Fibroblast of skin of right biceps (primary cell): ENCODE measurements at places on chromosomes 1 and 21.

DNA sequence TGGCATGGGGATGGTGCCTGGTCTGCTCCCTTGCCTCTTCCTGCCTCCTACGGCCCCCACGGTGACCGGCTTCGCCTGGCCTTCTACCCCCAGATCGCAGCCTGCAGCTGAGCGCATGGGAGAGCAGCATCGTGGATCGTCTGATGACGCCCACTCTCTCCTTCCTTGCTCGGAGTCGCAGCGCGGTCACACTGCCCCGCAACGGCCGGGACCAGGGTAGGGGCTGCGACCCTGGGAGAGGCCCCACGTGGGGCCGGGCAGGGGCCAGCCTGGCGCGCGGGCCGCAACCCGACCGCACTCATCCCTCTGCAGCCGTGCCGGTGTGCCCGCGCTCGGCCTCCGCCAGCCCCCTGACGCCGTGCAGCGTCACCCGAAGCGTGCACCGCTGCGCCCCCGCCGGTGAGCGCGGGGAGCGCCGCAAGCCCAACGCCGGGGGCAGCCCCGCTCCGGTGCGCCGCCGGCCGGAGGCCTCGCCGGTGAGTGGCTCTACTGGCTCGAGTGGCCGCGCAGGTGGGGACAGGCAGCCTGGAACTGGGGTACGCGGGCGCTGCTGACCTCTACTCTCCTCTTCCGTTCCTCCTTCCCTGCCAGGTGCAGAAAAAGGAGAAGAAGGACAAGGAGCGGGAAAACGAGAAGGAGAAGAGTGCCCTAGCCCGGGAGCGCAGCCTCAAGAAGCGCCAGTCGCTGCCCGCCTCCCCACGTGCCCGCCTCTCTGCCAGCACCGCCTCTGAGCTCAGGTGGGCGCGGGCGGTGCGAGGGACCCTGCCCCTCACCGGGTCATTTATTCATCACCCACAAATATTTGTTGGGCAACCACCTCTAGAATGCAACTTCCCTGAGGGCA, 20.4 kb downstream of the MAP7D1 start:
- DNase-seq, result no peak

GRCh38 chr1:31663622-31664452, 19.2 kb upstream of the PEF1 start:
- DNase-seq, result peak; percentile 38

DNA sequence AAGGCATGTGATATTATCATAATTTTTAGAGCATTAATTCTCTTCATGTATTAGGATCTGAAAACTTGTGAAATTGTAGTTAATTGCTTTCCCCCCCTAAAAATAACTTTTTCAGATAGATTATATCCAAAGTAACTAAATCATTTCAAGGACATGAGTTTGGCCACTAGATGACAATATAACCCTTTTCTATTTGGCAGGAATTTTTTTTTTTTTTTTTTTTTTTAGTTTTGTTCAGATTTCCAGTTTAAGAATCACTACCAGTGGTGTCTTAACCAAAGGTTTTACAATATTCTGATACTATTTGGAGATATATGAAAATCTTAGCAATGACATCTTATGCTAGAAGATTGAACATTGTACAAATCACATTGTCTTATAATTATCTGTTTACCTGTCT, 370.8 kb downstream of the AMY1C start:
- no peak for DNase-seq

DNA sequence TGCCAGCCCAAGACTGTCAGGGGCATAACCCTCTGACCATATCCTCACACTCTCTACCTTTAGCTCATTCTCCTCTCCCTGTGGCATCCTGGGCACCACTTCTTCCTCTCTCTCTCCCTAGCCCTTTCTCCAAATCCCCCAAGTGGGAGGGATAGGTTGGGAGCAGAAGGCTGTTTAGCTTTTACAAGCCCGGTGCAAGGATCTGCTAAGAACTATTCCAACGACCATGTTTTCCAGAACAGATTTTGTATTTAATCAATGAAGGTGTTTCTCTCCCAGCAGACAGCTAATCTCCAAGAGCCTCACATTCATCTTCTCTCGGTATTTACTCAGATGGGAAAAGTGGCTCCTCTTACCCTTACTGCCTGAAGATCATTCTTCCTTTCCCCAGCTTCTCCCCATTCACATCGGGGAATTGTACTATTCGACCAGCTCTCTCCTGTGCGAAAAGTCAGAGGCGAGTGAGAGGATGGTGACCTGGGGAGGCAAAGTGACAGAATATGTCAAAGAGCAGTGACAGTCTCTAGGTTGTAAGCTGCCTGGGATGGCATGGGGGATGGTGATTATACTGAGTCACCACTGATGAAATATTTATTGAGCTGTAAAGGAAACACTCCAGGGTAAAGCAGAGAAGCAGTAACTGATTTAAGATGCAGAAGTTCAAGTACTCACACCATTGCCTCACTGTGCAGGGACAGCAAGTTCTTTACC, 47.0 kb upstream of the RBM15 start:
- peak; percentile 60 for DNase-seq

DNA sequence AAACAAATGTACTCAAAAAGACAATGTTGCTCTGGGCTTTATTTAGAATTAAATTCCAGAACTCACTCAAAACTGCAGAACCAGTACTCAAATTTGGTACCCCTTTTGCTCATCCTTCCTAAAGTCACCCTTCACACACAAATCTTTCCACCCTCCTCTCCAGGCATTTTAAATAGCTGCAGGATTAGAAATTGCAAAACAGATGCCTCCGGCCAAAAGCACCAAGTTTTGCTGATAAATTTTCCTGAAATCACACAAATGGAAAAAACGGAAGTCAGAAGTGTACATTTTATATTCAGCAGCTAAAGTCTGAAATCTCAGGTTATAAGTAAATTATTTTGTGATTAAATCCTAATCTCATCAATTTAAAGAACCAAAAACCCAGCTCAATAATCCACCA, 147.0 kb downstream of the NRIP1 start:
- no peak for DNase-seq

- no peak for DNase-seq
Measured at GRCh38 chr1:1922956-1923833, 4.1 kb upstream of the TMEM52 start.

GRCh38 chr1:166159656-166160055, 7.1 kb downstream of the FAM78B start:
- no peak for DNase-seq

DNA sequence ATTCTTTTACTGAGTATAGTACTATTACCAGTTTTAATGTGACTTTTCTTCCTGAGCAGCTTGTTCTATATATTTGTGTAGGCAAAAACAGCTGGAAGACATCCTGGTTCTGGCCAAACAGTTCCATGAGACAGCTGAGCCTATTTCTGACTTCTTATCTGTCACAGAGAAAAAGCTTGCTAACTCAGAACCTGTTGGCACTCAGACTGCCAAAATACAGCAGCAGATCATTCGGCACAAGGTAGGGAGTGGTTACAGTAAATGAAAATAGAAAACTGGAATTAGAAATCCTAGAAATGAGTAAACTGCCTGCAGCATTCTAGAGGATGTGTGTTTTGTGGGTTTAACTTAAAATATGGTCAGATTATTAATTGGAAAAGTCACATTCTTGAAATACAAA, 64.1 kb upstream of the BMP8A start:
- no peak for DNase-seq

- DNase-seq, result no peak
Measured at GRCh38 chr1:48807554-48808260, 31.0 kb upstream of the BEND5 start.

- no peak for DNase-seq
Measured at GRCh38 chr1:184806296-184806721, 51.7 kb upstream of the EDEM3 start.

- no peak for DNase-seq
Measured at GRCh38 chr1:29342351-29342750, 106.0 kb downstream of the PTPRU start.

DNA sequence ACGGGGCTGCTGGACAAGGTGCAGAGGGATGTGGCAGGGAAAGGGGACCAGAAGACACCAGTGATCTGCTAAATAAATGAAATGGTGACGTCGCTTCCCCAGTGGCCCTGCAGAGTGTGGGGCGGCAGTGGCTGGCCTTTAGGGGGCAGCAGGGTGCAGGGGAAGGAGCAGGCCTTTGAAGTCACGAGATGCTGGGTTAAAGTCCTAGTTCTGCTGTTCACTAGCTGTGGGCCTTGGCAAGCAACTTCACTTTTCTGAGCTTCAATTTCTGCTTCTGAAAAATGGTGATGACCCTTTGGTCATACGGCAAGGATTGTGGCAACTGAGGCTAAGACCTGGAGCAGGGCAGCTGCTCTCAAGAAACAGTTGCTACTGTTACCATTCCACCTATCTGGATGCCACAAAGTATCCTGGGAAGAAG, 9.2 kb upstream of the GALE start:
- peak; percentile 63 for DNase-seq

DNA sequence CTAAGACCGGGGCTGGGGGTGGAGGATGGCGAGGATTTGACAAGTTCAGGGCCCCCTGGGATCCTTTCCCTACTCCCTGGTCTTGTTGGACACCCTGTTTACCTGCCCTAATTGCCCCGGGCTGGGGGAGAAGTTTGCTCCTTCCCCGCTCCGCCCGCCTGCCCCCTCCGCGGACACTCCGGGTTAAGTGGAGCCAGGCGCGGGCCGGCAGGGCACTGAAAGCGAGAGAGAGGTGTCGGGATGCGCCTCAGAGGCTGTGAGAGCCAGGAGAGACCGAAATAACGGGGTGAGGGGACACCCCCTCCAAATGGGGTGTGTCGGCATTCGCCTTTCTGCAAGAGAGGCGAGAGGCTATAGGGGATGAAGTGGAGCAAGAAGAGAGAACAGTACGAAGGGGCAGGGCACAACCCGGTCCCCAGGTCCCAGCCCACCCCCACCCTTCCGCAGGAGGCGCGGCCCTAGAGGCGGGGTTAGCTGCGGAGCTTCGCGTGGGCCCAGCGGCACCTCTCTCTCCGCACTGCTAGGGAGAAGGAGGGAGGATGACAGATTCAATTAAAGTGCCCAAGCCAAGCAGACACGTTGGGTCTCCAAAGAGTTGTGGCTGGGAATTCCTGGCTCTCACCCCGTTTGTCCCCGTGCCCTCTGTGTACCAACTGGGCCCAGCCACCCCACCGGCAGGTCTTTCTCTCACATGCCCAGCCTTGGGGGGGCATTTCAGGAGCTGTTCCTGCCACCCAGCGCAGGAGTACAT, 3.8 kb downstream of the EFNA3 start:
- no peak for DNase-seq

- DNase-seq, result no peak
Measured at GRCh38 chr1:10444795-10445397, 4.9 kb upstream of the CORT start.

DNA sequence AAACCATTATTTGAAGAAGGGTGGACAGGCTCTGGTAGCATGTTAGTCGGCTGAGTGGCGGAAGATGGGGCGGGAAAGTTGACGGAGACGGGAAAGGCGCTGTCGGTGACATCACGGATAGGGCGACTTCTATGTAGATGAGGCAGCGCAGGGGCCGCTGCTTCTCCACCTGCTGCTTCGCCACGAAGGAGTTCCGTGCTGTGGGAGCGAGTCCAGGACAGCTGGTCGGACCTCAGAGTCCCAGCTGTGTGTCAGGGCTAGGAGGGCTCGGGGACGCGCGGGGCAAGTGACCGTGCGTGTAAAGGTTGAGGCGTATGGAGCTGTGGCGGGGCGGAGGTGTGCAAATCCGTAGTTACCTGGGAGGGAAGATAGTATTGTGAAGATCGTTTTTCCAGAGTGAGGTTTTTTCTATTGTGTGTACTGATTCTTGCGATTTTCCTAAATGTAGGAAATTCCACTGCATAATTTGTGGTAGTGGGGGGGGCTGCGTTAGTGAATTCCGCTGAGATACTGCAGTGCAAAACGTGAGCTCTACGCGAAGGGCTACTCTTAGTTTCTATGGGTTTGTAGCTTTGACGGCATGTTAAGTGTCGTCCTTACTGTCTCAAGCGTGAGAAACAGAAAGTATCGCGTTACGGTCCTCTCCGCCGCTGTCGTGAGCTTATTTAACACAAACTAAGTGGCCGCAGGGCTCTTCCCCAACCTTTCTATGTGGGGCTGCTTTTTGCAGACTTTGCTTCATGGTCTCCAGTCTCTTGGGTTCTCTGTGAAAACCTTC, 111.2 kb upstream of the NBPF11 start:
- peak; percentile 82 for DNase-seq
